ENCODE measurements at places on chromosomes 11 and 22. TPM values are rescaled to one million over a fixed set of nuclear protein-coding genes. Genes with fewer than 3 reads are reported as not detected.

GRCh38 chr11:57459164-57460021 is 935 bp upstream of the RTN4RL2 start:
- peaks cover 65% of the 10 kb centered on the region for H3K27me3 ChIP-seq
- H3K36me3 ChIP-seq = peaks cover 17% of the 10 kb centered on the region
- peak overlapping the region; percentile 66 for H3K4me3 ChIP-seq
- H3K4me1 ChIP-seq = peaks cover 31% of the 10 kb centered on the region

MARK2 gene
- 63.1 TPM for total RNA-seq

DNA sequence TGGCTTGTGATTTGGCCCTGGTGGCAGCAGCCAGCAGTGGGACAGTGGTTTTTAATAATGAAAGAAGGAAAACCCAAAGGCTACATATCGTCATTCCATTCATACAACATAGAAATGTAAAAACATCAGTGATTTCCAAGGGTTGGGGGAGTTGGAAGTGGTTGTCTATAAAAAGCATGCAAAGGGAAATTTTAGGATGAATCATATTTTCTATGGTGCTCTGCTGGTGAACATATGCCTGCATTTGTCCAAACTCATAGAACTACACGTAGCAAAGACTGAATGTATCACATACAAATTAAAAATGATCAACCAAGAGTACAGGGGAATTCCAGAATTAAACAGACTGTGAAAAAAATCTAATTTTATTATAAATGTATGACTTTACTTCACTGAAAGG is 11.1 kb downstream of the OR5B3 start:
- no peak overlapping the region for H3K27ac ChIP-seq
- DNase-seq = no peak
- H3K36me3 ChIP-seq = no peaks in the 10 kb centered on the region
- no peak overlapping the region for H3K4me3 ChIP-seq
- no peaks in the 10 kb centered on the region for H3K27me3 ChIP-seq
- peaks cover 10% of the 10 kb centered on the region for H3K4me1 ChIP-seq

MMP27 gene
- not detected for total RNA-seq

- no peak overlapping the region for H3K27ac ChIP-seq
- H3K36me3 ChIP-seq = peaks cover 22% of the 10 kb centered on the region
- H3K27me3 ChIP-seq = no peaks in the 10 kb centered on the region
- DNase-seq = no peak
Observed at GRCh38 chr22:46467006-46467405, 70.4 kb downstream of the CELSR1 start.

TEX54 gene
- total RNA-seq = not detected

DNA sequence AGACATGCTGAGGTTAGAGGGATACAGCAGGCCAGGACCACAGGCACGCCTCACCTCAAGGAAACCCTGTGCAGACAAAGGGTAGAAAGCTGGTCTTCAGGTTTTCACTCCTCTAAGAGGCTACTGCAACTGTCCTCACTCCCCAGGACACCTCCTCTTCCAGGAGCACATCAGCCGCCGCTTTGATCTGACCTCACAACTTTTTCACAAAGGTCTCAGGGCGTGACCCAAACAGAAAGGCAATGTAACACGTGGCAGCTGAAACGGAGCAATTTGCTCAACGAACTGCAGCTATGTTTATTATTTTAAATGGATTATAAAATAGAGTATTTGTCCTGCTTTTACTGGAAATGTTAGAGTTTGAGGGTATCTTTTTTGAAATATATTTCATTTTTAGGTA is 46.1 kb downstream of the LARGE1 start:
- DNase-seq = no peak
- no peak overlapping the region for H3K4me3 ChIP-seq
- H3K27ac ChIP-seq = no peak overlapping the region
- no peaks in the 10 kb centered on the region for H3K27me3 ChIP-seq

DNA sequence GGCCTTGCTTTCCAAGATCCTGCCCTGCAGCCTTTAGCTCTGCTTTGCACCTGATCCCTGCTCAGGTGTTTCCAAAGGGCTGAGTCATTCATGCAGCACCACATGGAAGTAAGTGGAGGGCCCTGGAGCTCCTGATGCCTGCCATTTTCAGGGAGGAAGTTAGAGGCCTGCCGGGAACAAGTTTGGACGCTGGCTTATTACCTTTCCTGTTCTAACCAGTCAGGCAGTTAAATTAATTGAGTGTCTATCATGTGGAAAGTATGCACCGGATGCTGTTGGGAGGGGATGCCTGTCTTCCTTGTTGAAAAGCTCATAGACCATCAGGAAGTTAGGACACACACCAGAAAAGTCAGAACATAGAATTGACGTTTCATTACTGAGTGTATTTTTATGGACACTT is 73.7 kb upstream of the PLET1 start:
- H3K27ac ChIP-seq = no peak overlapping the region
- H3K27me3 ChIP-seq = no peaks in the 10 kb centered on the region
- DNase-seq = no peak
- H3K4me1 ChIP-seq = no peaks in the 10 kb centered on the region

DNA sequence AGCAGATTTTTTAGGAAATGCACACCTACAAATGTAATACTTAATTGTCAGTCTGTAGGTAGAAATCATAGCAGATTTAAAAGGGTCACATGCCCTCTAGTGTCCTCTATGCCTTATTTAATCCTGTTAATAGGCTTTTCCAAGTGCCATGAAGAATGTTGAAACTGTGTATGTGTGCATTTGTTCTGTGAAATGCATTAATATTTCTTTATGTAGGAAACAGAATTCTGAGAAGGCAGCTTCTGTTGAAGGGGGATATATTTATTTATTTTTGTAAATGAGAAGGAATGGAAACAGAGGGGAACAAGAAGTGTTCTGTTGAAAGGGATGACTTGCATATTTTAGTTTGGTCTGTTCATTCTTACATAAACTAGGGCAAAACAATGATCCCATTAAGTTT is 51.0 kb downstream of the SVIP start:
- peaks cover 9% of the 10 kb centered on the region for H3K4me1 ChIP-seq
- no peaks in the 10 kb centered on the region for H3K36me3 ChIP-seq
- H3K4me3 ChIP-seq = no peak overlapping the region
- DNase-seq = no peak
- H3K27me3 ChIP-seq = no peaks in the 10 kb centered on the region

DNA sequence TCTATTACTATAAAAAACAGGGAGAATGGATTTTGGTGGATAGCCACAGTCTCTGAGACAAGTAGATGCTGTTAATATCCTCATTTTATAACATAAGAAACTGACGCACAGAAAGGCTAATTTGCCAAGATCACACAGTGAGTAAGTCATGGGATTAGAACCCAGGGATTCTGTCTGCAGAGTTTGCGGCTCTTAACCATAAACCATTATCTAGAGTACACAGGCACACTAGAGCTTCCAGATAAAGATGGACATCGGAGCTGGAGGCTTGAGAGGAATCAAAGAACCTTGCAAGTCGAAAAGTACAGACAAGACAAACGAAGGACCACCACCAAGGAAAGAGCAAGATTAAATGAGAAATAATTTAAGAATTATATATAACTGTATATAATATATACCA is 11.3 kb downstream of the LGALS12 start:
- peaks cover 15% of the 10 kb centered on the region for H3K4me1 ChIP-seq
- H3K27me3 ChIP-seq = no peaks in the 10 kb centered on the region
- no peak overlapping the region for H3K27ac ChIP-seq
- no peak overlapping the region for H3K4me3 ChIP-seq
- no peak for DNase-seq

EHF gene
- total RNA-seq = 286 TPM

DNA sequence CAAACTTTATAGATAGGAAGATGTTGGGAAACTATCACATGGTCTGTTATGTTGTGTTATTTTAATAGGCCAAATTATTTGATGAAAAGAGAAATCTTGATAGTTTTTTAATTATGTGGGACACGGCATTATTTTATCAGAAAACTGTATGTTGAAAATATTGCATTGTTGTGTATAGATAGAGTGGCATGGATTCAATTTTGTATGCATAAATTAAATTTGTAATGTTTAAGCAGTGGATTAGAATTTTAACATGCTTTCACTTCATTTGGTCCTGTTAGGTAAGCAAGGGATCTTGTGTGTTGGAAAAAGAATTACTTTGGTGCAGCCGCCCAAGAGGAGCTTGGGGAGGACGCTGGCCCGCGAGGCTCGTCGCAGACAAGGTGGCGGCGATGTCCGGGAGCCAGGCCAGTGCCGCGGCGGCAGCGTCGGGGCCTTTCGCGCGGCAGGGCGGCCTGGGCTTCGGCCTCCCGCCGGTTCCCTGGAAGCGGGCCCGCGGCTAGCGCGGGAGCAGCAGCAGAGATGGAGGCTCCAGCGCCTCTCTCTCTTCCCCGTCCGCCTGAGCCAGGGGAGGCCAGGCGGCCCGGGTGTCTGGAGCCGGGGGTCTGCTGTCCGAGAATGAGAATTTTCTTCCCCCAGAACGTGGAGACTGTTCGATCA is 82.7 kb downstream of the GGT1 start:
- H3K4me1 ChIP-seq = no peaks in the 10 kb centered on the region
- no peak for DNase-seq
- no peaks in the 10 kb centered on the region for H3K36me3 ChIP-seq
- H3K27me3 ChIP-seq = peaks cover 57% of the 10 kb centered on the region

IL17REL gene
- total RNA-seq = not detected

KDM4E gene
- not detected for total RNA-seq

GRCh38 chr22:42388130-42388797 is 43.9 kb downstream of the NFAM1 start:
- peaks cover 51% of the 10 kb centered on the region for H3K27me3 ChIP-seq
- H3K36me3 ChIP-seq = no peaks in the 10 kb centered on the region
- no peak overlapping the region for H3K27ac ChIP-seq

DNA sequence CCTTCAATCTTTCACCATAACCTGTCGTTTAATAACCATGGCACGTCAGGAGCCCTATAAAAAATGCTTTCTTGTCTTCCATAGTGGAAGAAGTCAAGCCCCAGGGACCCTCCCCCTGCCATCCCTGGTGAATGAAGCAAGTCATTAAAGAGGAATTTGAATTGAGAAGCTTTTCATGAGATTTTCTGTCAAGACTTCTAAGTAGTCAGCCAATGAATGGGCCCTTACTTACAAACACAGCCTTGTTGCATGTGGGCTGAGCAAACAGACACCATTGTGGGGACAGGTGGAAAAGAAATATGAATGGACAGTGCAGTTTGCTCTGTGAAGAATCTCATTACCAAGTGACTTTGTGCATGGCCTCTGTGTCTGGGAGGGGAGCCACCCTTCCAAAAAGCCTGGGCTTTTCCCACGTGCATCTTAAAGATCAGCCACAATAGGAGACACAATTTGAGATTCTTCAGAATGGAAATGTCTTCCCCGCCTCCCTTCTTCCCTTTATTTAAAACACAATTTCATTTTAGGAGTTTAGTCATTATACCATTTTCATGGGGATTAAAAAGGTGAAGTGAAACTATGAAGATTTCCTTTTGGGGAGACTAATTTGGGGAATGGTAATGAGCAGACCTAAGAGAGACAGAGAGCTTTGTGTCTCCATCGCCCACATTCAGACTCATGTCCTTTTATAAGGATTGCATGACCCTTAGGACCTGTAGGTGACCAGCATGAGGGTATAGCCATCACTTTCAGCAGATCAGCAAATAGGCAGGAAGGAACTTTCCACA is 152.0 kb downstream of the LRRC4C start:
- no peak for DNase-seq
- no peak overlapping the region for H3K27ac ChIP-seq
- no peaks in the 10 kb centered on the region for H3K27me3 ChIP-seq
- H3K4me1 ChIP-seq = no peaks in the 10 kb centered on the region
- H3K36me3 ChIP-seq = no peaks in the 10 kb centered on the region

GSTP1 gene
- 838 TPM for total RNA-seq

TMEM191C gene
- 2.2 TPM for total RNA-seq

- peaks cover 27% of the 10 kb centered on the region for H3K36me3 ChIP-seq
- DNase-seq = no peak
- peaks cover 50% of the 10 kb centered on the region for H3K4me1 ChIP-seq
Observed at GRCh38 chr22:19844377-19845053, 10.2 kb downstream of the GNB1L start.

Data from Calu3 (cell line).